ENCODE measurements at places on chromosomes 3 and 15. TPM values are rescaled to one million over a fixed set of nuclear protein-coding genes. Genes with fewer than 3 reads are reported as not detected.
A peak's percentile ranks its signal among the peaks of the same experiment; 100 is the strongest.

AADAC gene
- not detected for total RNA-seq

DNA sequence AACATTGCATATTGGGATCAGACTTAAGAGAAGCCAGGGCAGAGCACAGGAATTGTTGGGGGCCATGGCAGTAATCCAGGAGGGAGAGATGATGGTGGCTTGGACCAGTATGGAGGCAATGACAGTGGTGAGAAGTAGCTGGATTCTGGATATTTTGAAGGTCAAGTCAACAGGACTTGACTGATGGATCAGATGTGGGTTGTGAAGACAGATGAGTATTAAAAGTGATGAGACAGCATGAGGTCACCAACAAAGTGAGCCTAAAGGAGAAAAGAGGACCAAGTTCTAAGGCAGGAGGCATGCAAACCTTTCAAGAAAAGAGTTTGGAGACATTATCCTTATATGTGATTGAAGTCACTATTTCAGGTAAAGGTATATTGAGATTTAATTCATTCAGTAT lies 56.6 kb upstream of the TIPARP start:
- no peaks in the 10 kb centered on the region for H3K36me3 ChIP-seq
- H3K4me3 ChIP-seq: no peak overlapping the region
- no peak overlapping the region for H3K27ac ChIP-seq
- DNase-seq: no peak

DNA sequence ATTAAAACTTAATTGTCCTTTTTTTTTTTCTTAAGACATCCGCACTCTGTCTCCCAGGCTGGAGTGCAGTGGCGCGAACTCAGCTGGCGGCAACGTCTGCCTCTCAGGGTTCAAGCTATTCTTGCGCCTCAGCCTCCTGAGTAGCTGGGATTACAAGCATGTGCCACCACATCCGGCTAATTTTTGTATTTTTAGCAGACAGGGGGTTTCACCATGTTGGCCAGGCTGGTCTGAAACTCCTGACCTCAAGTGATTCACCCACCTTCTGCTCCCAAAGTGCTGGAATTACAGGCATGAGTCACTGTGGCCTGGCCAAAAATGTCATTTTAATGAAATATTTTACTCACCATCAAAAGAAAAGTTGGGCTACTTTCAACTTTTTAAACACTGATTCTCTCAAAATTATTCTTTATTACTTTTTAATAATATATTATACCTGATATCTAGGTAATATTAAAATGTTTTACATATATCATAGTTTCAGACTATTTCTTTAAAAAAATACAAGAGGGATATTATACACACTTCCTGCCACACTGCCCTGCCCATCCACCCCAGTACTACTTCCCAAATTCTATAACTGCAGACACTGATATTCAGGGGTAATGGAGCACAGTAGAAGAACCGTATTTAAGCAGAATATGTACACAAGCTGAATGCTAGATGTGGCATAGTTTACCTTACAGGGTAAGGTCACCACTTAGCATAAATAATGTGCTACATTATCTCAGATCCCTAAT lies 723.9 kb upstream of the ZNF385D start:
- DNase-seq: peak; percentile 49
- H3K27me3 ChIP-seq: no peaks in the 10 kb centered on the region
- H3K36me3 ChIP-seq: no peaks in the 10 kb centered on the region

- H3K4me1 ChIP-seq: no peaks in the 10 kb centered on the region
- DNase-seq: no peak
- H3K36me3 ChIP-seq: no peaks in the 10 kb centered on the region
- no peak overlapping the region for H3K27ac ChIP-seq
- H3K27me3 ChIP-seq: no peaks in the 10 kb centered on the region
These were observed 346.4 kb upstream of the DPPA4 start for GRCh38 chr3:109683746-109684145.

Measured in aorta (tissue), 5 donors.